Brain (organoid and tissue), 16 donors: ENCODE measurements at places on chromosomes 2 and 18.

- DNase-seq, result no peak
Measured at GRCh38 chr2:241656190-241656741, 18.8 kb downstream of the ATG4B start.

GRCh38 chr2:28226558-28226957, 166.1 kb upstream of the FOSL2 start:
- DNase-seq, result no peak

DNA sequence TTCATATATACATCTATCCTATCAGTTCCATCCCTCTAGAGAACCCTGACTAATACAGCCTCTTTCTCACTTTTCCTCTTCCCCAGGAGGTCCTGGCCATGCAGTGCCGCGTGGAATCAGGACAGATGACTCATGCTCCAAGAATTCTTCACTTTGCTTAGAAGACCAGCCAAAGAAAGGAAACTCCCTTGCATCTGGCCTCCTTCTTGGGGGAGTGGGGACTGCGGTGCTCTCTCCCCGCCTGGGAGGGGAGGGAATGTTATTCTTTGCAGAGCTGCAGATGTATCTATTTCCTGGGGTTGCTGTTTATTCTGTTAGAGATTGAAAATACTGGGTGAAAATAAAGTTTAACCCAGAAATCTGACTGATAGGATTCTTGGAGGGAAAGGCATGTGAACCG, 111.5 kb upstream of the SH3BP4 start:
- DNase-seq, result no peak

DNA sequence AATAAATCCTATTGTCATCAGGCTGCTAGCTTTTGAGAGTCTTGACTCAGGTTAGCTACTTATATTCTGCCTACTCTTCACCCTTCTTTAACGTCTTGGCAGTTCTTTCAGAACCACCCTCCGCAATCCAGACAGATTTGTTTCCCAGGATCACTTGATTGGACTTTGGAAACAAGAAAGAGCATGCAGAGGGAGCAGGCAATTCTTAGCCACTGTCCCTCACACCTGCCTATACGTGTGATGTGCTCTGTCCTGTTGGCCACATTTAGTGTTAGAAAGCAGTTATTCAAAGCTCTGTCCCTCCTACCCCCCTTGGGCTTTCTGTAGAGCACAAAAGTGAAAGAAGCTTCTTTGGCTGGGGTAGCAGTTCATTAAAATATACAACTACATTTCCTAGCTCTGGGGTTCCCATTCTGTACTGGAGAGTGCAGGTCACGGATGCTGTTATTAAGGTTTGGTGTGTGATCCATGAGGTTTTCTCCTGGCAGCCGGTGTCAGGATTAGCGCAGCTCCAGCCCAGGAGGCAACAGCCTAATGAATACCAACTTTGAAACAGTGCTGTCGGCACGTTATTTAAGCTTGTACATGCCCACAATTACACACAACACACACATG, 6.3 kb downstream of the FZD5 start:
- DNase-seq, result peak; percentile 61

DNA sequence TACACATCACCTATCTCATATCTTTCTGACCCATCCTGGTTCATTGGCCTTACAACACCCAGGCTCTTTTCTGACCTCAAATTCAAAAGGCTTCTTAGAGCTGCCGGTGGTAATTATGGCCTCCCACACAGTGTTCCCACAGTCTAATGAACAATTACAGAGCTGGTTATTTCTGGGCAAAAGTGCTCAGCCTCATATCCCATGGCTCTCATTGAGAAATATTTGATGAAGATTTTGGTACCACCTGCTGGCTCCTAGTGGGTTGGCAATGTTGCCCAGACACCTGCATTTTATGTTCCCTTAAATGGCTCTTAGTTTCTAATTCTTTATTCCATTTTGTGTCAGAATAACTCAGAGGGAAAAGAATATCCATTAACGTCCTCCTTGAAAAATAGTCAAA, 20.1 kb upstream of the SCYGR2 start:
- DNase-seq, result no peak

DNA sequence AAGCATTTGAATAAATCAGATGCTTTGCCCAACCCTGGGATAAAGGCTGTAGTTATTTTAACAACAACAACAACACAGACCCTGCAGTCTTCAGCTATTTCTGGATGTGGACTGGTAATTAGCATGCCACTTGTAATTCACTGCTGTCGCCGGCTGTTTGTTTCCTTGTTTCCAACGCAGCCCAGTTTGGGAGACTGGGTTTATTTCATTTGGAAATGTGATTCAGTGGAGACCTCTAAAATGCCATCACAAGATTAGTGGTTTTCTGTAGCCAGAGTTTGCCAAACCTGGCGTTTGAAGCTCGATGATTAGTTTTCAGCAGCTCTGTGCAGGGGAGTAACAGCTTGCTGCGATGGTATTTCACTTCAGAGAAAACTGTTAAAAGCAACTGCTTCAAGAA, 83.5 kb downstream of the LDLRAD4 start:
- DNase-seq, result peak; percentile 88

DNA sequence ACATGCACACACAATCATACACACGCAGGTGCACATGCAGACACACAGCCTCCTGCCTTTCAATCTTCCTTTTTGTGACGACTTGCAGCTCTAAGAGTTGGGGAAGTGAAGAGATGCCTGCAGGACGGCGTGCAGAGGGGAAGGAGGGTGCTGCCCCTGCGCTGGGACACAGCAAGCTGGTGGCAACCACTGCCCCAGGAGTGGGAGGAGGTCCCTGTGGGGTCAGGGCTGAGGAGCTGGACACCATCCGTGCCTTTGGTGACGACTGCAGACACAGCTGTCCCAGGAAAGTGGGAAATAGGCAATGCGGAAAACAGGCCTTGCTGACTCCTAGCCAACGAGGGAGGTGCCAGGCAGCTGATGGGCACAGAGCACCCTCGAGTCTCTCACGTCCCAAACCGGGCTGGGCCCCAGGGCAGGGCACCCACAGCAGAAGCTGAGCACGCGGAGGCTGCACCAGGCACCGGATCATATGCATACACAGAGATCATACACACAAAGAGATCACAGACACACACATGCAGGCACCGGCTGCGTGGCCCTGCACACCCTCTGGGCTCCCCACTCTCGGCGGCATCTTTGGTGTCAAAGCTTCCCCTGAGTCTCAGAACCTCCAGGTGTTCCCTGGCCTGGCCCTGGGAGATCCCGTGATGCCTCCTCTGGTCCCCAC, 146.1 kb downstream of the PXDN start:
- DNase-seq, result no peak

DNA sequence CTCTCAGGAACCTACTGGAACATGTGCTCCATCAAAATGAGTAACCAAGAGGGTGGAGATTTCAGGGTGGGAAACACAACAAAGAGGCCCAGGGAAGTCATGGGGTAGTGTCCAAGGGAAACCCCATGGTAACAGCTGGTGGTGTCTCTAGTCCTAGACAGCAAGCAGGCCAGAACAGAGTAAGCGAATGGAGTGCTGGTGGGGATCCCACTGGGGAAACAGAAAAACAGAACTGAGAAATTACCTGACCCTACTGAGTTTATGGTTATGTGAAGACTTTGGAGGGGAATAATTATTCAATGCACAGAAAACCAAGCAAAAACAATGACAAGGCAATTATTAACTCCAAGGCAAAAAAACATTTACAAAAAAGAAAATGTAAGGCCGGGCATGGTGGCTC, 16.9 kb downstream of the ERCC3 start:
- DNase-seq, result no peak

DNA sequence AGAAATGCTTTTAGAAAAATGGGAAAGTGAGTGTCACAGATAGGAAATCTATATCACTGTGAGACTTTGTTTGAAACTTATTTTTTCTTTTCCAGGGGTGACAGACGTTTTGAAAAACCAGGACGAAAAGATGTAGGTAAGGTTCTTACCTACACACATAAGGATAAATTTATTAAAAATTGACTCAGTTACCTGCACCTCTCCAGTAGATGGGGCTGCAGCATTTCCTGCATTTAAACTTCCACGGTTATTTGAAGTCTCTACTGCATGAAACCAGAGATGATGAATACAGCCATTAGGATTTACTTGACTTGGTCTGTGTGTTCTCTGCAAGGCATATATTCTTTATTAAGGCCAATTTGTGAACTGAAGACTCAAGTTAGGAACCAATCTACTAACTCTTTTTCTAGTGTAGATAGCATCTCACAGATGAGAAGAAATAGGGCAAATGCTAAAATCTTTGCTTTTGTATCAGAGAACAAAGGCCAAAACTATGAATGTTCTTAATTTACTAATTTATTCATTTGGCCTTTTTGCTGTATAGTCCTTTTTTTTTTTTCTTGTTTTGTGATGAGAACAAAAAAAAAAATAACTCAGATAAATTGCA, 15.0 kb downstream of the KCNJ13 start:
- peak; percentile 57 for DNase-seq

GRCh38 chr2:164954954-164955701, at the start of gene SLC38A11:
Gene SLC38A11 (minus strand): TSS chr2:164955525. CDS start chr2:164955247, 278 bp downstream.
- DNase-seq, result no peak

DNA sequence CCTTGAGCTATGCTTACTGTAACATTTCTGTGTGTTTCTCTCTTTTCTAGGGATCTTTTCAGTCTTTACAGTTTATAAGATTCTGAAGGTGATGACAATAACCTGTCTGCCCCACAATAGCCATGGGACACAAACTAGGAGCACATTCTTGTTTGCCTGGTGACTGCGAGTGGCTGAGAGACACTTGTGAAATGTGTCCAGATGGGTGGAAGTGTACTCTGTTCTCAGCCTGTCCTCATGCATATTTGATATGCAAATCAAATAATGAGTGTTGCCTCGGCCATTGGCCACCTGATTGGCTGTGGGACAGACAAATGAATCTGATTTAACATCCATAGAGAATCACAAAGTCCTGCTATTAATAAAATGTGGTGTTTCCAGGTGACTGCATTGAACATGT, 246.2 kb downstream of the HNMT start:
- DNase-seq, result peak; percentile 28

GRCh38 chr18:71105078-71105819, 816.4 kb downstream of the SOCS6 start:
- no peak for DNase-seq

GRCh38 chr18:75216911-75217689, 6.5 kb downstream of the TSHZ1 start:
- DNase-seq, result no peak

GRCh38 chr2:226644399-226644865, 155.2 kb downstream of the IRS1 start:
- DNase-seq, result no peak

GRCh38 chr2:190409616-190410015, 1.5 kb downstream of the MFSD6 start:
- peak; percentile 8 for DNase-seq

- no peak for DNase-seq
Measured at GRCh38 chr2:150332383-150332782, 155.1 kb downstream of the RND3 start.

GRCh38 chr2:200615247-200615646, 29.4 kb downstream of the AOX1 start:
- no peak for DNase-seq

GRCh38 chr2:204213588-204213987, 277.0 kb downstream of the ICOS start:
- peak; percentile 80 for DNase-seq

- DNase-seq, result no peak
Measured at GRCh38 chr18:22391407-22392345, 26.0 kb downstream of the CTAGE1 start.

GRCh38 chr2:54824567-54824966, 101.1 kb downstream of the EML6 start:
- no peak for DNase-seq

DNA sequence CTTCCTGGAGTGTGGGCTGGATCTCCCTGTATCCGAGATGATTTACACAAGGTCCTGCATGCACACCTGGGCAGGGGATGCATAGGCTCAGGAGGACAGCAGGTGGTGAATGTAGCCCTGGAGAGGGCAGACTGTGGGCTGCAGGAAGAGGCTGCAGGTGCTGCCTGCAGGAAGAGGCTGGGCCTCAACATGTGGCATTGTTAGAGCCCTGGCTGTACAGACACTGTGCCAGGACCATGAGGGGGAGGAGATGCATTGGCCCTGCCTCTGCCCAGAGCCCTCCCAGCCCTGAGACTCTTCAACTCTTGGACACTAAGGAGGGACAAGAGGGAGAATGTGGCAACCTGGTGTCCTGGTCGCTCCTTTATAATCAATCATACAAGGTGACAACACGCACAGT, 392.8 kb downstream of the TNS1 start:
- DNase-seq, result no peak

DNA sequence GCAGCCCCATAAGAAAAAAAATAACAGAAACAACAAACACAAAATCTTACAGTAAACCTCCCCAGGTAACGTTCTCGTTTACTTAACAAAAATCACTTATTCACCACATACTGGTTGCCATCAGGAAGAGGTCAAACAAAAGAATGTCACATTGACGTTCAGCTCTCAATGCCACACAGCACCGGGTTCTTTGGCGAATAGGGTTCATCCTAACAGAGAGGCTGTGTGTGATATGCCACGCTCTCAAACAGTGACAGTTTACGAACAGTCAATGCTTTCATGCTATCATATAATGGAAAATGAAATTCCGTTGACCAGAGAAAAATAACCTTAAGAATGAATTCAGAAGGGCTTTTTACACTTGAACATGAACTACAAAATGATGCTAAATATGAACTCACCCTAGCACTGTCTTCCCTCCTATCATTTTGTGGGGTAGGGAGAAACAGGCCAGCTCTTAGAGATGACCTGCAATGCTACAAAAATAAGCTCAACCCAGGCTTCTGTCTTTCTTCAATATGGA, 2.0 kb downstream of the TMEM163 start:
- DNase-seq, result peak; percentile 53

DNA sequence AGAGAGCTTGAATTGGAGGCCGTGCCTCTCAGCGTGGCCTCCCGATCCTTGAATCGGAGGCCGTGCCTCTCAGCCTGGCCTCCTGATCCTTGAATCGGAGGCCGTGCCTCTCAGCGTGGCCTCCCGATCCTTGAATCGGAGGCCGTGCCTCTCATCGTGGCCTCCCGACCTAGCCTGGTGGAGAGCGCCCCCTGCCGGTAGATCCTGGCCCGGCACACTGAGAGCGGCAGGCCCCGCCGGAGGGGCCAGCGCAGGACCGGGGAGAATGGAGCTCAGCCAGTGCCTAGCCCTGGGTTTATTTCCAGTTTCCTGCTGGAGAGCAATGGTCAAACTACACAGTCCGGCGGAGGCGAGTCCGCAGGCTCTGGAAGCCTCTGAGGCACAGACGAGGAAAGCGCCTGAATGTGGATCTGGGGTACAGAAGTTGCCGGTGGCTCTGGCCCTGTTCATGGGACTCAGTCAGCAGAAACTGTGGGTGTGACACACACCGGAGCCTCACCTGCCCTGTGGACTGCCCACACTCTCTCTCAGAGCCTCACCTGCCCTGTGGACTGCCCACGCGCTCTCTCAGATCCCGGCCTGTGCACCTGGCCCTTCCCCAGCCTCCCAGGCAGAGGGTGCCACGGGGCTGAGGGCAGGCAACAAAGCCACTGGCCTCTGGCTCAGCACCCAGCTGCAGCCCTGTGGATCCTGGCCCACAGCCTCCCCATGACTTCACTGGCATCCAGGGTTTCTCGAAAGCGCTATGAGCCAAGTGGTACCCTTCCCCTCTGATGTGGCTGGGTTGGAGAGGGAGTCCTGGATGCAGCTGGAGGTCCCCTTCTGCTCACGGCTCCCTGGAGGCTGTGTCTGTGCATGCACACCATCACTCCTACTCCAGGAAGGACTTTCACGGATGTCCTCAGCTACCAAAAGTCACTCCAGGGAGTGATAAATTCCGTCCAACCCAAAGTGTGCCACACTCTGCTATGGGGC, 1.5 kb downstream of the IL36B start:
- no peak for DNase-seq

GRCh38 chr18:2855560-2856350, 8.9 kb downstream of the EMILIN2 start:
- no peak for DNase-seq
